RPMI7951 (cell line): ENCODE measurements at places on chromosomes 7 and 10. TPM values are rescaled to one million over a fixed set of nuclear protein-coding genes. Genes with fewer than 3 reads are reported as not detected.

DNA sequence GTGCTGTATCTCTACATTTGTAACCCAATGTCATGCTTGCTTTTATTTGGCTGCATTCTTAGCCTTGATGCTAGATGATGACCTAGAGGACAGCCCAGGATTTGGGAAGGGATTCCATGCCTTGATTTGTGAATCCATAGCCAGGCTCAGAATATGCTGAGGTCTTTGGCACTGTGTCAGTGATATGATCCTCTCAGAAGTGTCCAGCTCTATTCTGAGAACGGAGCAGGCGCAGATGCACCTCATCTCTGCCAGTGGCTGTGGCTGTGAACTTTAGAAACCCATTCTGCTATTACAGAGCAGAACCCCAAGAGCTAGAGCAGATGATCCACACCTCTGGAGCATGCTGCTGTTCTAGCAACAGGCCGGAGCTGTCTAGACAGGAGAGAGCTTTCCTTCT is 212.8 kb downstream of the TRIL start:
- no peak for DNase-seq

GRCh38 chr7:36473454-36474282 is 84.0 kb downstream of the ANLN start:
- DNase-seq: peak; percentile 86

- DNase-seq: peak; percentile 11
These were observed 10.0 kb downstream of the CYP3A43 start for GRCh38 chr7:99837649-99838361.

DNA sequence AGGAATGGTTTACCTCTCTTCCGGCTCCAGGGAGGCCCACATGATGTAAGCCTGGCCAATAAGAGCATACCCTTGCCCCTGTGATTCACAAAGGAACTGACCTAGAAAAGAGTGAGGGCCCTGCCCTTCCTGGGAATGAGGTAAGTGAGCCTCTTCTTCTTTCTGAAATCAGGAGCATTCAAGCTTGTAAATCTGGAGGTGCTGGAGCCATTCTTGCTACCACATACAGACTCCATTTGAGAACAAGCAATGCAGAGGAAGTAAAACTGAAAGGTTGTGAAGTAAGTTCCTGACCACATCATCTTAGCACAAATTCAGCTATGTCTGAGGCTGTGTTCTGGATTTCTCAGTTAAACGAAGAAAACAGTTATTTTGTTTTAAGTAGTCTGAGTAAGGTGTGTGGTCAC is 132.2 kb downstream of the CD36 start:
- no peak for DNase-seq

GRCh38 chr7:113279256-113279655 is 160.9 kb upstream of the SMIM30 start:
- DNase-seq: no peak

- peak; percentile 46 for DNase-seq
These were observed 45.4 kb downstream of the SLC13A1 start for GRCh38 chr7:123154231-123154860.

DNA sequence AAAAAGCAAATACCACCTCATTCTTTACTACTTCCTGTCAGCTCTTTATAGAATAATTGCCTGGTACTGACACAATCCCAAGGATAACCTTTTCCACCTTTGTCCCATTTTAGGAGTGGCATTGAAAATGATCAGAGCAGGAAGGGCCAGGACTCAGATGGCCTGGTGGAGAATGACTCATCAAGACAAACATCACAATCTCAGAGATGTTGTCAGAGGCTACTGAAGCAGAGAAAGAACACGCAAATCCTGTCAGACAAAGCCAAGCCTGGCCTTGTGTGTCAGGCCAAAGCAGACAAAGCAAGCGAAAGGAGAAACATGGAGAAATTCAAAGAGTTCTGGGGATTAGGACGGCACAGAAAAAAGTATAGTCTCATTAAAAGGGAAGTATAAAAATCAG is 40.9 kb downstream of the NSUN6 start:
- DNase-seq: peak; percentile 83

GRCh38 chr10:124143721-124144120 is 50.3 kb upstream of the CHST15 start:
- no peak for DNase-seq

DNA sequence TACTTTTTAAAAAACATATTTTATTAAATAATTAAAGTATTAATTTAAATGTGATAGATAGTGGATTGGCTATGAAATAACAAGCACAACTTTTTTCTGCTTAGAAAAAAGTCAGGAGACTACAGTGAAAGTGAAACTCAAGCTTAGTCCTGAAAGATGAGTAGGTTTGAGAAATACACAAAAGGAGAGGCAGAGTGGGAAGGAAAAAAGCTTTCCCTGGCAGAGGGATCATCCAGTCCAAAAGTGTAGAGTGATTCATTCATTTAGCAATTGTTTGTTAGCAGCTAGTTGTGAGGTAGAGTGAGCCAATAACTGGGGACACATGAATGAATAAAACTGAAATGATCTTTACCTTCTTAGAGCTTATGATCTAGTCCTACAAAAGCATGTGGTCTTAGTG is 93.5 kb downstream of the FOXP2 start:
- DNase-seq: no peak

GRCh38 chr10:126895214-126895781 is 9.9 kb upstream of the DOCK1 start:
- no peak for DNase-seq

DNA sequence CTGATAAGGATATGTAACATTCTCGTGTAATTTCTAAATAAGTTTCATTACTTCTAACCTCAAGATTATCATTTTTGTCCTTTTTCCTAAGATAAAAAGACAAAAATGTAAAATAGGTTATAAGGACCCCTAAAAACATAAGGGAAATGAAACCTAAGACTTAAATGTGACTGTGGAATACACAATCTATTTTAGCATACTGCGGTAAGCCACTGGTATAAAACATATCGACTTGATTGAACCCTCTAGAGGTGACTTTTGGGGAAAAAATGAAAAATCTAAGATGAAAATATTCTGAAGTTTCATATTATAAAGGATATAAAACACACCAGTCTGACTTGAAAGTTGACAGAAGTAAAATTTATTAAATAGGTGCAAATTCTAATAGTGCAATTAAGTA is 1.9 kb downstream of the NAMPT start:
- no peak for DNase-seq

- no peak for DNase-seq
These were observed 202.4 kb upstream of the HPS1 start for GRCh38 chr10:98649170-98649569.

DNA sequence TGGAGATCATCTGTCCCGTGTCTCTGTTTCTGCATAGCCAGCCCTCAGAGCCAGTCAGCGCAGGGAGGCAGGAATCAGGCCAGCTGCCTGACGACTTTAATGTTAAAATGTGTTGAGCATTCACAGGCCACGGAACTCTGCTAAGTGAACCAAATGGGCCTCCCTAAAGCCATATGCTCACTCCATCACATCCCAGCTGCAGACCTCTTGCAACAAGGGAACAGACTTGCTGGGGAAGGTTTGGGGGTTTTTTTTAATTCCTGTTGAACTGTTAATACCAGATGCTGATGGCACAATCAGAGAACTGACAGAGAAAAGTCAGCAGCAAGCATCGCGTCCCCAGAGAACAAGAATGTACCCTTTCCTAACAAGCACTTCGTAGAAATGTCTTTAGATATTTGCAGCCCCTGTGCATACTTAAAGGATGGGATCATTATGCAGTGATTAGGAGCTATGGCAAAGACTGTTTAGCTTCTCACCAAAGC is 900.4 kb upstream of the AUTS2 start:
- no peak for DNase-seq

DNA sequence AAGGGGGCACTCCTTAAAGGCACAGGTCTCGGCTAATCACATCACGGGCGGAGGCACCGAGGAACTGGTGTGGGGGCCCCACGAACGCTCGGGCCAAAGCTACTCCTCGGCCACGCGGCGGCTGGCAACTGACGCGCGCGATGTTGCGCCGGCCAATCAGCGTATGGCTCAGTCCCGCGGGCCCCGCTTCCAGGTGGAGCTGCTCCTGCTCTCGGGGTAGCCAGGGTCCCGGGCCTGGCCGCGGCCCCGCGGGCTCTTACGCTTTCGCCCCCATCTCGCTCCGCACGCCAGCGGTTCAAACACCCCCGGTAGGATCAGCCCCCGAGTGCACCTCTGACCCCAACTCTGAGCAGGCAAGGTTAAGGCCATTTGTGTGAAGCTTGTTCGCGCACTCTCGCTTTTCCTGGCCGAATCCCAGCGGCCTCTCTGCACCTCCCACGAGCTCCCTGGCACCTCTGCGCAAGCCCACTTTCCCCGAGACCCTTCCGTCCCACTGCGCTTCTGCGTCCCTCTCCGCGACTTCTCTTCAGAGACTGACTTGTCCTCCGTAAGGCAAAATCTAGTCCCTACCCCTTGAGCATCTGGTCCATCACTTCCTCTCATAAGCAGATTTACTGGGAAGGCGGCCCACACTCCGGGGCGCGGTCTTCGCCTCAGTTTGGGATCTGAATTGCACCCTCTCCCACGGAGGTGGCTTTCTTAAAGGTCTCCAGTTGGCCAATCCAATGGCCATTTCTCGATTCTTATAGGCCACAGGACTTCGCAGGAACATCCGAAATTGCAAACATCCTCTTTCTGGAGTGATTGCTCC is 200.9 kb upstream of the TBX20 start:
- DNase-seq: no peak

- no peak for DNase-seq
These were observed 8.3 kb upstream of the MMP21 start for GRCh38 chr10:125783957-125784356.

The JMJD1C gene
- 43.8 and 57.0 TPM in 2 replicates for total RNA-seq

The FEZF1 gene
- total RNA-seq: not detected in 2 replicates

The PGAM1 gene
- total RNA-seq: 1,010 and 1,184 TPM in 2 replicates

The CTAGE6 gene
- total RNA-seq: 0.12 TPM in 1 of 2 replicates, not detected in the other

The IKZF5 gene
- 2.6 and 4.4 TPM in 2 replicates for total RNA-seq

The ANK3 gene
- total RNA-seq: 1.7 and 3.4 TPM in 2 replicates

The NPFFR1 gene
- total RNA-seq: not detected in 2 replicates
